ENCODE measurements at places on chromosomes 7 and 10.

DNA sequence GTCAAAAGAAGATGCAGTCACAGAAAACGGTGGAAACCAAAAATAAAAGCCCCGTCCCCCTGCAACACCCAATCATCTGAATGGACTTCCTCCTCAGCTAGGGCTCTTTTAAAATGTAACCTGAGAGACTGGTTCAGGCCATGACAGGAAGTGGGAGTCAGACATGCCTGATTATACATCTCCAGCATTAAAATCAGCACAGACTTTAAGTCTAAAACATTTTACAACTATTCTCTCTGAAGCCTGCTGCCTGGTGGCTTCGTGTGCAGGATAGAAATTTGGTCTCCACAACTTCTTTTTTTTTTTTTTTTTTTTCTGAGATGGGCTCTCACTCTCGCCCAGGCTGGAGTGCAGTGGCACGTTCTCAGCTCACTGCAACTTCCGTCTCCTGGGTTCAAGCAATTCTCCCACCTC lies 30.3 kb downstream of the HACD1 start:
- DNase-seq, result no peak

- DNase-seq, result peak; percentile 98
These were observed 31.2 kb downstream of the PRTFDC1 start for GRCh38 chr10:24920907-24921881.

GRCh38 chr7:18177815-18178660 lies 150.4 kb upstream of the PRPS1L1 start:
- no peak for DNase-seq

- no peak for DNase-seq
These were observed 10.9 kb downstream of the PWWP2B start for GRCh38 chr10:132407846-132408278.

GRCh38 chr10:117047947-117048346 lies 43.0 kb upstream of the SHTN1 start:
- DNase-seq, result no peak

GRCh38 chr7:30249316-30249715 lies 35.1 kb upstream of the ZNRF2 start:
- no peak for DNase-seq

DNA sequence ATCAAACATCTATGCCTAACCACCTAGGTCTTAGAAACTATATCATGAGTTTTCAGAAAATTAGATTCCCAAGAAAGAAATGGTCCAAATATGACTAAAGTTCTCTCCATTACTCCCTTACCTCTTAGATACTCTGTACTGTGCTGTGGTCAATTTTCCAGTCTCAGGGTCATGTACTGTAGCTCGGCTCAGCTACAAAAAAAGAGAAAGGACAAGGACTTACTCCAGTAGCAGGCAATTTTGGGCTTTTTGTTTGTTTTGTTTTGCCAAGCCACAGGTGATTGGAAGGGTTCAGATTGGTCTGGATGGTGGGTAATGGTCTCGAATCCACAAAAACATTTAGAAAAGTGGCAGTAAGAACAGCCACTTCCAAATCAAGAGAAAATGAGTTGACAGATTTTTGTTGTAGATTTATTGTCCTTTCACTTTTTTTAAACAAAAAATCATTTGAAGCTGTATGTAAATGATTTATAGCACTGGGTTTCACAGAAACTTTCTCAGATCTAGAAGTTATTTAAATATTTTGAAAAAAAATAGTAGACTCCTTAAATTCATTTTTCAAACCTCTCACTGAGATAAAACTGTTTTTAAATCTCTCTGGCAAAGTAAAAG lies 52.8 kb downstream of the P4HA1 start:
- no peak for DNase-seq

GRCh38 chr7:153835103-153835502 lies 217.1 kb upstream of the DPP6 start:
- no peak for DNase-seq

DNA sequence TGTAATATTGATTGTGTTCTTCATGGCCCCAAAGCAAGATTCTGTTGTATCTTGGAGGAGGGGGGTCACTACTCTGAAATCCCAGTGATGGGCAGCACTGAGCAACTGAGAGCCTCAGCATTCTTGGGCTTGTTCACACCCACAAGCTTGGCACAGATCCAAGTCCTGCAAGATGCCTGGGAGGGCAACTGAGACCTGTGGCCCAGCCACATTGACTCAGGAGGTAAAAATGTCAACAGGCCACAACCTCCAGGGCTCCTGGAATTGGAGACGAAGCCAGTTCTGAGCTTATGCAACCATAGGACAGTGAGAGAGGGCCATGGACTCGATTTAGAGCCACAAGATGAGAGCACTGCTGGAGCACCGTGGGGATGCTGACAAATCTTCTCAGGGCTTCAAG lies 3.1 kb upstream of the DOCK1 start:
- DNase-seq, result peak; percentile 40
